ENCODE measurements at places on chromosomes 2 and 18.

- DNase-seq: no peak
Observed at GRCh38 chr2:212959471-212960117, 191.8 kb downstream of the IKZF2 start.

GRCh38 chr18:55440988-55441387 is 147.0 kb downstream of the TCF4 start:
- DNase-seq: no peak

- no peak for DNase-seq
Observed at GRCh38 chr2:105361102-105361889, 24.0 kb downstream of the C2orf49 start.

DNA sequence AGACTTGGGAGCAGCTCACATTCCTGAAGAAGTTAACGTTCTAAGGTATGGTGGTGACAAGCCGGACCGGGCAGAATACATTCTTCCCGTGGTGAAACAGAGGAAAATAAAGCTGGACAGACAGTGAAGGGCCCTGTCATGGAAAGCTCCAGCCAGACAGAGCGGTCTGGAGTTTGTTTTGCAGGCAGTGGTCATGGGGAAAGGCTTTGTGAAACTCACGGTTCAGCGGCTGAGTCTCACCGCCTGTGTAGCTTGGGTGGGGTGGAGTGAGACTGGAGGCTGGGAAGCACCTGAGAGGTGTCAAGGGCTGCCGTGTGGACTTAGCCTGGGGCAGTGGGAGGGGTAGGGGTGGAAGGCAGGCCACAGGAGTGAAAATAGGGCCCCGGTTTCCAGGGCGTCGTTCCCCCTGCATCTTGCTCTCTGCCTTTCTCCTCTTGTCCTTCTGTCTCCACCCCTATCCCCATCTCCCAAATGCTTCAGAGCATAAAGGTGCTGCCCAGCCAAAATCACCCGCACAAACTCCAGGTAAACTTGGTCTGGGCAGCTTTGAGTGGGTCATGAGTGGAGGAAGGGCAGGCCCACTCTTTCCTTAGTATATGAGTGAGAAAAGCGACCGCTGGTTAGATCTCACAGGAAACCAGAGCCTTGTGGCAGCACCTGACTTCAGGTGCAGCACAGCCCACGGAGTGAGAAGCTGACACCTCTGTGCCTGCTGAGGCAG is 11.4 kb upstream of the SLC20A1 start:
- no peak for DNase-seq

- DNase-seq: no peak
Observed at GRCh38 chr2:128444121-128444771, 125.6 kb upstream of the HS6ST1 start.

GRCh38 chr2:222423632-222424275 is 589 bp upstream of the SGPP2 start:
- DNase-seq: peak; percentile 31

DNA sequence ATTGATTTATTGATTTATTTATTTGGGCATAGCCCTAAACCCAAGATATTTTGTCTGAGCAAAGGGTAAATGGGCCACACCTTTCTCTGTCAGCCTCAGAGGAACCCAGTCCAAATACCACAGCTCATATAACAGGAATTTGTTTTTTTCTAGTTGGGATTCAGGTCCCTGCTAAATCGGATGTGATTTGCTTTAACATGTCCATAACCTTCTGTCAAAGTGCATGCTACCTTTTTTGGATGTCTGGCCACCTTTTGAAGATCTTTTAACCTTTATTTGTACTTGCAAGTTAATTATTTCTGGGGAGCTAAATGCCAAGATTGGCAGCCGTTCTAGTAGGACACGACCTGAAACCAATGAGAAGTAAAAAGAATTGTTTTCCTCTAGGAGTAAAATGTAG is 303.2 kb upstream of the UBE2E3 start:
- no peak for DNase-seq

DNA sequence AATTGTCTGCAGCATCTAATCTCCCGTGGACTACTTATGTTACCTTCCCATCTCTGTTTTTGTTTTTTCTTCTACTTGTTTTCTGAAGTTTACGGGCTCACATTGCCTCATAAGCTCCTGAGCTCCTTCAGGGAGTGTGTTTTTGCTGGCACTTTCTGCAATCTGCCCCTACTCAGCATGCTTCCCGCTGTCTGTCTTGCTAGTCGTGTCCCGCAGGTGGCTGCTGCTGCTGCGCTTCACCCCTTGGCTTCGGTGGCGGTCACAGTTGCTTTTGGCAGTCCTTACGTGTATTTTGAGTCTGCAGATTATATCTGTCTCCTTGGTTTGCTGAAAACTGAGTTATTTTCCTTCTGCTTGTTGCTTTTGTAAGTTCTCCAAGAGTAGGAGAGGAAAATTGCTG is 37.3 kb downstream of the FER1L5 start:
- no peak for DNase-seq

- no peak for DNase-seq
Observed at GRCh38 chr2:7348761-7349160, 431.5 kb downstream of the RNF144A start.

DNA sequence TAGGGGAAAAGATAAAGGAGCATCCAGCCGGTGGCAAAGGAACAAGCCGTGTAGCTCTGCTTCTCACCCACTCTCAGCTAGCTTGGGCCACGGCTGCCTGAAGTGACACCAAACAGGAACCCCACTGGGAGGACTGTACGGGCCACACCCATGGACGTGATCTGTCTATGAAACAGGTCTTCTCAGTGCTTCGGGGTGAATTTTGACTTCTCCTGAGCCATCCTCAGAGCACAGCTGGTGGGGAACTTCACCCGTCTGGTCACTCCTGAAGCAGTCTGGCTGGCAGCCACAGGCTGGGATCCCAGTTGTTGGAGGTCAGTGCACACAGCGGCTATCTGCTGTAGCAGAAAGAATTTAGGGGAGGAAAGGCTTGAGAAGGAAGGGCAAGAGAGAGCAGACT is 223.8 kb downstream of the FAM210A start:
- DNase-seq: no peak

DNA sequence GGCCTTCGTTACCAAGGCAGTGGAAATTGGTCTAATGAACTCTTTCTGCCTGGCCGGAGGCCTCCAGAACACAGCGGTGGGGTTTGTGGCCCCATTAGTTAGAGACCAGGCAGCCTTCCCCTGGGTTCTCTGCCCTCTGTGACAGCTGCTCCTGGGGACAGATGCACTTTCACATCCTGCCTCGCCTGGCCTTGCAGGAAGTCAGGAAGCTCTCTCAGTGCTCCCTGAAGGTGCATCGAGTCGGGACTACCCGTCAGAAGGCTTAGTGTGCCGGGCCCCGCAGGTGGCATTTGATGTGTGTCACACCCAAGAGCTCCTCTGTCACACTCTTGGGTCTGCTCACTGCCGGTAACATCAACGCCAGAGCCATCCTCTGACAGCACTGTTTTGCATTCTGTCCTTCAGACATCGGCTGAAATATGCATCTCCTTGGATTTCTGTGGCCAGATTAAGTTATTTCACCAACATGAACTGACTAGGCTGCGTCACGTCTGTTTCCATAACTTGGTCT is 158.3 kb downstream of the LDLRAD4 start:
- DNase-seq: peak; percentile 60

- DNase-seq: no peak
Observed at GRCh38 chr2:105765415-105766299, 20.9 kb downstream of the NCK2 start.

GRCh38 chr2:151374436-151374835 is 17.0 kb downstream of the TNFAIP6 start:
- DNase-seq: no peak

GRCh38 chr18:36160959-36161371 is 26.3 kb upstream of the MOCOS start:
- no peak for DNase-seq

- DNase-seq: no peak
Observed at GRCh38 chr2:216201692-216202306, 92.7 kb downstream of the XRCC5 start.

GRCh38 chr2:8671176-8671575 is 10.7 kb upstream of the ID2 start:
- no peak for DNase-seq

GRCh38 chr18:2707551-2708168 is 52.1 kb downstream of the SMCHD1 start:
- no peak for DNase-seq

GRCh38 chr2:177599139-177599688 is 206.6 kb downstream of the AGPS start:
- DNase-seq: no peak

DNA sequence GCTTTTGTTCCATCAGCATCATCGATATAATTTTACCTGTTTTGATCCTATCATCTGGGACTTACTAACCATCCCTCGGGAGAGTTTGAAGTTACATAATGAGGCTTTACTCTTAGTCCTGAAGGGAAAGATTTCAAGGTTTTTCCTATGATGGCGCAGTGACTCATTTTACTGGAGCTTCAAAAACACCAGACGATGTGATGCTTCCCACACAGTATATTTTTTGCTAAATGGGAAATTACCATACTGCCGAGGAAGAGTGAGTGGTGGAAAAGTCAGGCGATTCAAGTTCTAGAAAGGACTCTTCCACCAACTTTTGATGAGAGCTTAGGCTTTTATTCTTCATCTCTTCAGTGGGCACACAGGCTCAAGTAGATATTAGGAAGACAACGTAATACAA is 44.6 kb upstream of the GCG start:
- DNase-seq: no peak

DNA sequence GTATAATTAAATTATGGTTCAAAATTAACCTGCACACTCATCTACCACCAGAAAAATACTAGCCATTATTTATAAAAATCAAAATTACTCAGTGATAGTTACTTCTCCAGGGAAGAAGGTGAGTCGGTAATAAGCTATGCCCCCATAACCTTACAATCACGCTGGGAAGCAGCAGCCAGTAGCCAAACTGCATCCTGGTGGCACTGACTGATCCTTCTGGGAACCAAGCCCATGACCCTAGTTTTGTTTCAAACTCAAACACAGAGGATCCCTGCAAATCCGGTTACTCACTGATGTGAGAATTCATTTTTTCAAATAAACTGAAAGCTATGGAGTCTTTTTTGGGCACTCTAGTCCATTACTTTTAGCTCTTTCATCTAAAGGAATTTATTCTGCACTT is 88.2 kb upstream of the VWC2L start:
- no peak for DNase-seq

GRCh38 chr2:37614061-37614738 is 57.2 kb downstream of the CDC42EP3 start:
- DNase-seq: no peak

GRCh38 chr18:75216212-75216910 is 5.8 kb downstream of the TSHZ1 start:
- DNase-seq: no peak

DNA sequence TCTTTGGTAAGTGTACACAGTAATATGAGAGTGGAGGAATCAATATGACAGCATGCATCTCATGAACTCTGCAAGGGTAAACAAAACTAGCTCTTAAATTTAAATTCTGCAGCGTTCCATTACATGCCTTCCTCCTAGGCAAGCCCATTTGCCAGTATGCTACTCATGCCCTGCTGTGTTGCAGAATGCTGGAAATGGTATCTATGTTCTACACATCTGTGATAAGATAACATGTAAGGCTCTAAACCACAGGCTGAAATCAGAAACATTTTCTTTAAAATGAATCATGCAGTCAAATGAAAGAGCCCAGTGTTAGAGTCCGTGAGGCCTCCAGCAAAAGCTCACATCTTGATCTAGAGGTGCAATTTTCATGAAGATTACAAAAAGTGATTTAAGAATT is 112.8 kb upstream of the FN1 start:
- DNase-seq: no peak

DNA sequence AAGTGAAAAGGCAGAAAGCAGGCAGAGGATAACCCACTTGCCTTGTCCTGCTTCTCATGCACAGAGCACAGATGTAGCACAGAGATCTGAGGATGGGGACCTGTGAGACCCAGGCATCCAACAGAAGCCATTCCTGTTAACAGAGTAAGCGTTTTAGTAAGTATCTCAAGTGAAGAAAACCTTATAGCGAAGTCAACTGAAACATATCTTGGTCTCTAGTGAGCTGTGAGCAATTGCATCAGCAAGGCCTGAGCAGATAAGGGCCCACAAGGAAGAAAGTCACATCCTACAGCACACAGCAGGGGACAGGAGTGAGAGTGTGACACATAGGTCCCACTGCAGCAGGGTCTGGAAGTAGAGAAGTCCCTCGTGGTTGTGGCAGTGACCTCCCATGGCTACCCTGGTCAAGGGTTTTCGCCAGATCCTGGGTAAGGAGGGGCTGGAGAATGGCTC is 248.7 kb upstream of the TNP1 start:
- DNase-seq: no peak

DNA sequence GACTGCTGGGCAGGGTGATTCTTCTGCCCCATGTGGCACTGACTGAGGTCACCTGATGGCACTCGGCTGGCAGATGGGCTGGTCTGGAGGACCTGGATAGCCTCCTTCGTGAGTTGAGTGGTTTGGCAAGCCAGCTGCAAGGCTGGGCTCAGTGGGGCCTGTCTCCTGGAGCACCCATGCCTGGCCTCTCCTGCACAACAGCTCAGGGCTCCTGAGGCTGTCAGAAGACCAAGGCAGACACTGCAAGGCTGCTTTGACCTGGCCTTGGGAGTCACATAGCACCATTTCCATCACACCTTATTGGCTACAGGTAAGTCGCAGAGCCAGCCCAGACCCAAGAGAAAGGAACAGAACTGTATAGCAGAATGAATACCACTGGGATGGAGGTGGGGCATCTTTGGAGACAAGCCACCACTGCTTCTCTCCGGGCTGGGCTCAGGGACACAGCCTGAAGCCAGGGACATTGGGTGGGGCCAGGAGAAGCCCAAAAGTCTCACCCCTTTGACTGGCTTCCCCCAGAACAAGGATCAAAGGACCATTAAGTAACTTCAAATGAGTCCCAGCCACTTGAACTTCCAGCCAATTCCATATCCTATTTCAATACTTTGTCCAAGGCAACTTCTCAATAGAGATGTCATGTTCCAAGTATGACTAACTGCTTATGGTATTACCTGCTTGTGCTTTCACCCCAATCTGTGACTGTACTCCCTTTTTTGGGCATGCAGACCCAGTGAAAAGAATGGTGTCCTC is 156.3 kb downstream of the CABLES1 start:
- DNase-seq: no peak

GRCh38 chr2:240353944-240354343 is 81.5 kb upstream of the GPC1 start:
- no peak for DNase-seq

GRCh38 chr2:121309801-121310200 is 24.8 kb upstream of the TFCP2L1 start:
- DNase-seq: no peak

DNA sequence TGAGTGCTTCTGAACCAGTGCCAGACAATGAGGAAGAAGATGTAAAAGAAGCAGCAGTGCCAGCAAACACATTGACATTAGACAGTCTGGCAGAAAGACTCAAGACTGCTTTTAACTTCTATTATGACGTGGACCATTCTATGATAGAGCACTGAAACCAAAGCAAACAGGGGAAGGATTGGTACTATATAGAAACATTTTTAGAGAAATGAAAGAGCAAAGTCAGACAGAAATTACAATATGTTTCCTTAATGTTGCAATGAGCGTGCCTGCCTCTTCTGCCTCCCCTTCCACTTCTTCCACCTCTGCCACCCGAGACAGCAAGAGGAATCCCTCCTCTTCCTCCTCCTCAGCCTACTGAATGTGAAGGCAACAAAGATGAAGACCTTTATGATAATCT is 39.7 kb downstream of the DHX57 start:
- DNase-seq: no peak

Data from activated T-helper 9 cell treated with anti-CD3 and anti-CD28 coated beads, Interleukin-2, amount 50 U/mL, for 16 hours (primary cell).